KBM-7 (cell line): ENCODE measurements at places on chromosomes 1 and 21.

GRCh38 chr1:32215629-32216480 lies 6.3 kb downstream of the TMEM234 start:
- peak; percentile 79 for DNase-seq

- no peak for DNase-seq
Measured at GRCh38 chr1:3819771-3820200, 23.5 kb upstream of the LRRC47 start.

GRCh38 chr21:34810786-34811185 lies 142.0 kb downstream of the CLIC6 start:
- DNase-seq: no peak

GRCh38 chr1:117895482-117896114 lies 33.8 kb downstream of the GDAP2 start:
- peak; percentile 68 for DNase-seq

DNA sequence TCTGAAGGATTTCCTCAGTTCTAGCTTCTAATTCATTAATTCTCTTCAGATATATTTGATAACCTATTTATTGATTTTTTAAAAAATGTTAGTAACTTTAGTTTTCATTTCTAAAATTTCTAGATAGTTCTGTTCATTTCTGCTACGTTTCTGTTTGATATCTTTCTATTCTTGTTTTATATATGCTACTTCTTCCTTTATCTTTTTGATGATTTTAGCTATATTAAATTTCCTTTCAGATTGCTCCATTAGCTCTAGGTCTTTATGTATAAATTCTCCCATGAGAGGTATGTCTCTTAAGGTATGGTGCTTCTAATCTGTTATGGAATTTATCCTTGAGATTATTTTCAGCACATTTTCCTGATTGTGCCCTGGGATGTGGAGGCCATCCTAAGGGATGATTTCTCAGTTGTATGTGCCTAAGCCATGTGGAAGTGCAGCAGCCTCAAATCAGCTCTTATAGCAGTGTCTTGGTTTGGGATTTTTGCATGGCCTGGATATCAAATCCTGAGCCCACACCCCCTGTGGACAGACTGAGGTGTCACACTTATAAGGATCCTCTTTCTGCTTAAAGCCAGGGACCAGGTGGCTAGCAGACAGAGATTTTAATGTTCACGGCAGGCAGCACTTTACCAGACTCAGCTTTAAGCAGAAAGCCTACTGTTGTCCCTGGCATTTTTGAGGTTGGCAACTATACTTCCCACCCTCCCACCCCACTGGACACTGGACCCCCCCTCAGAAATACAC lies 6.2 kb upstream of the KCNQ4 start:
- no peak for DNase-seq

- DNase-seq: peak; percentile 26
Measured at GRCh38 chr1:84156210-84156621, 12.1 kb downstream of the PRKACB start.

DNA sequence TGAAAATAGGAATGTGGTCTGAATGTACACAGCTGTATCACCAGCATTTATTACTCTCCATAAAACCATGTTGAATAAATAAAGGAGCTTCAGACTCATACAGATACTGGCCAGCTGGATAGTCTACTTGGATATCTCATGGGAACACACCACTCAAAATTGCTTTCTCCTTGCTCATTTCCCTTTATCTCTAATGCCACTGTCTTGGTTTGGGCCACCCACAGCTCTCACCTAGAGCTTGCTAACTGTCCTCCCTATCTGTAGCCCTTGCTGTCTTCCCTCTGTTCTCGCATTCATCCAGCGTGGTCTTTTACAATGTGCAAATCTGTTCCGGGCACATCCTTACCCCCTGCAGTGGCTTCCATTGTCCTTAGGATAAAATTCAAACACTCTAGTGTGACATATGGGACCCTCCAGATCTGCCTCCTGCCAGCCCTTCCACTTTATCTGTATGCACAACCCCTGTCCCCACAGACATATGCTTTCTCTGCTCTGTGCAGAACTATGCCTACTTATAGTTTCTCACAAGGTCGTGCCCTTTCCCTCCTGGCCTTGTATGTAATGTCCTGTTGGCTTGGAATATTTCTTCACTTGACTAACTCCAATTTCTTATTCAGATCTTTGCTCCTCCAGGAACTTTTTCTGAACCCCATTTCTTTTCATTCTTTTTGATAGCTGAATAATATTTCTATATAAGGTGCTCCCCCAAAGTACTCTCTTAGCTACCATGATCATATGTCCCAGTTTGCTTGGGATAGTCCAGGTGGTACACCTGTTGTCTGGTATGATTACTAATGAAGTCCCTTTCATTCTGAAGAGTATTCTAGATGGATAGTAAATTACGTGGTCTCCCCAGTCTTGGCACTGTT lies 2.9 kb downstream of the FLVCR1 start:
- DNase-seq: peak; percentile 7

DNA sequence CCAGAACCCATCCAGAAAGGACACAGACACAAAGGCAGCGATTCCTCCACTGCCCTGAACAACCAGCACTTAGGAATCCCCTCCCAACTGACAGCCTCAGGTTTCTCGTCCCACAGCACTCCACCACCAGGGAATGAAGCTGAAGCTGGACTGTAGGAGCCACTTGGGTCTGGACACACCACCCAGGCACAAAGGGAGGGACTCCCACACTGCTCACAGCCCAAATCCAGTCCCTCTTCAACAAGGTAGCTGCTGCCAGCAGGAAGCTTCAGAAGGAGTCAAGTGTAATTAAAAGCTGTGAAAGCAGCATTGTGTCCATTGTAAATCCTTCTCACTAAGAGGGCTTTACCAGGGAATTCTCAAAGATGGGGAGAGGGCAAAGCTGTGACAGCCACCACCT lies 29.0 kb downstream of the LMX1A start:
- no peak for DNase-seq

DNA sequence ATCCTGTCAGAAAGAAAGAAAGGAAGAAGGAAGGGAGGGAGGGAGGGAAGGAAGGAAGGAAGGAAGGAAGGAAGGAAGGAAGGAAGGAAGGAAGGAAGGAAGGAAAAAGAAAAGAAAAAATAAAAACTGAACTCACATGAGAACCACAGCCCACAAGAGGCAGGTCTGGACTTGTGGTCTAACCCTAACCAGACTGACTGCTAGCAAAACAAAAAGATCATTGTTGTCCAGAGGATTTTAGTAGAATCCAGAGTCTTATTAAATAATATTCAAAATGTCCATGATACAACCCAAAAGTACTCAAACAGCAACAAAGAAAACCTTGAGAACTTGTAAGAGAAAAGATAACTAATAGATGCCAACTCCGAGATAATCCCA lies 4.7 kb upstream of the ITGB2 start:
- DNase-seq: no peak

- DNase-seq: peak; percentile 74
Measured at GRCh38 chr1:175072099-175072951, 4.7 kb downstream of the TNN start.

DNA sequence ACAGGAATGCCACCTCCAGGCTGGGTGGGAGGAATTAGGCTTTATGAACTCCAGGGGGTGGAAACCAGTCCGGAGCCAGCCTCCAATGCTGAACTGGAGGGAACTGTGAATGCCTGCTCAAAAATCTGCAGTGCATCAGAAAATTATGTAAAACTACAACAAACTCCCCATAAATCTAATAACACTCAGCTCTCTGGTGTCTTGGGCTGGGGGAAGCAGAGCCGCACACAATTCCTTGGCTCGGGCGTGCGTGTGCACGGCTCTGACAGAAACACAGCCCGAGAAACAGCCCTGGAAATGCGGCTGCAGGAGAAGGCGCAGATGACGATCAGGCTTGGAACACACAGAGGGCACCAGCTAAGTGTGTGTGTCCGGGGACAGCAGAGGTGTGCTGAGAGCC lies 127.6 kb upstream of the VAMP3 start:
- no peak for DNase-seq

DNA sequence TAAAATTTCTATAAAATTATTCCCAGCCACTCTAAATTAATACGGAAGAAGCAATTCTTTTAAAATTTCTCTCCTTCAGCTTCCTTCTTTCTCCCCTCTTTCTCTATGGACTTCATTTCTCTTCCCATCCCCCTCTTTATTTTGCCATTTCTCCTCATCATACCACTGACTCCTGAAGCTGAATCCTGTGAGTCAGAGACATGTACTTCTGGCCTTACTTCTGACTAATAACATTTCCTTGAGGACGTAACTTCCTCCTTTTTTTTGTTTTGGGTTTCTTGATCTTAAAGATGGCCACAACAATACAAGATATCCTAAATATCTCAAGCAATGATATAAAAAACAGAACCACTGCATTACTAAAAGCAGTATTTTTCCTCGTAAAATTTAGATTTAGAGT lies 63.6 kb upstream of the DENND1B start:
- peak; percentile 49 for DNase-seq

DNA sequence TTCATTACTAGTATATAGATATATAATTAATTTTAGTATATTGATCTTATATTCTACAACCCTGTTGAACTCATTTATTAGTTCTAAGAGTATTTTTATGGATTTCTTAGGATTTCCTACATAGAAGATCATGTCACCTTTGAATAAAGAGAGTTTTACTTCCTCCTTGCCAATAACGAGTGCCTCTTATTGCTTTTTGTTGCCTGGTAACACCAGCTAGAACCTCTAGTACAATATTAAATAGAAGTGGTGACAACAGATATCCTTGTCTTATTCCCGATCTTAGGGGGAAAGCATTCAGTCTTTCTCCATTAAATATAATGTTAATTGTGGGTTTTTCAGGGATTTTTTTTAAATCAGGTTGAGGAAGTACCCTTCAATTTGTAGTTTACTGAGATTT lies 40.8 kb downstream of the WNT2B start:
- no peak for DNase-seq

DNA sequence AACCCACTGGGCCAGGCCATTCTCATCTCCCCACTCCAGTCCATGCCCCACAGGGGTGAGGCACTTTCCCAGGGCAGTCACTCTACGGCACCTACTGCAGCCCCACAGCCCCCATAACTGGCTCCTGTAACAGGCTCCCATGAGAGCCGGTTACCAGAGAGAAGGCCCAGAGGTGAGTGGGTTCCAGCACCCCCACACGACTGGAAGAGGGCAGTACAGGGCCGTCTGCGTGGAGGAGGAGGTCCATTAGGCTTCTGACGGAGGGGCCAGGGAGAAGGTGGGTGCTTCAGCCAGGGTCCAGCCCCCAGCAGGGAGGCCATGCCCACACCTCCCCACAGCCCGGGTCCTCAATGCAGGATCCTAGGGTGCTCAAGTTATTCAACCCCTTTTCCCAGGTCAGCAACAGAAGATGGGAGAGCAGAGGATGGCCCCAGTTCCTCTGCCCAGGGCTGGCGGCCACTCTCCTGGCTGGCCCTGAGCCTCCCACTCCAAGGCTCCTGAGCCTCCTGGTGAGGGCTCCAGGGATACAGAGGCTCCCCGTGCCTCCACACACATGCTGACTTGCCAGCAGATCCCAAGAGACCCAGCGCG lies 1.6 kb downstream of the ACAP3 start:
- no peak for DNase-seq

DNA sequence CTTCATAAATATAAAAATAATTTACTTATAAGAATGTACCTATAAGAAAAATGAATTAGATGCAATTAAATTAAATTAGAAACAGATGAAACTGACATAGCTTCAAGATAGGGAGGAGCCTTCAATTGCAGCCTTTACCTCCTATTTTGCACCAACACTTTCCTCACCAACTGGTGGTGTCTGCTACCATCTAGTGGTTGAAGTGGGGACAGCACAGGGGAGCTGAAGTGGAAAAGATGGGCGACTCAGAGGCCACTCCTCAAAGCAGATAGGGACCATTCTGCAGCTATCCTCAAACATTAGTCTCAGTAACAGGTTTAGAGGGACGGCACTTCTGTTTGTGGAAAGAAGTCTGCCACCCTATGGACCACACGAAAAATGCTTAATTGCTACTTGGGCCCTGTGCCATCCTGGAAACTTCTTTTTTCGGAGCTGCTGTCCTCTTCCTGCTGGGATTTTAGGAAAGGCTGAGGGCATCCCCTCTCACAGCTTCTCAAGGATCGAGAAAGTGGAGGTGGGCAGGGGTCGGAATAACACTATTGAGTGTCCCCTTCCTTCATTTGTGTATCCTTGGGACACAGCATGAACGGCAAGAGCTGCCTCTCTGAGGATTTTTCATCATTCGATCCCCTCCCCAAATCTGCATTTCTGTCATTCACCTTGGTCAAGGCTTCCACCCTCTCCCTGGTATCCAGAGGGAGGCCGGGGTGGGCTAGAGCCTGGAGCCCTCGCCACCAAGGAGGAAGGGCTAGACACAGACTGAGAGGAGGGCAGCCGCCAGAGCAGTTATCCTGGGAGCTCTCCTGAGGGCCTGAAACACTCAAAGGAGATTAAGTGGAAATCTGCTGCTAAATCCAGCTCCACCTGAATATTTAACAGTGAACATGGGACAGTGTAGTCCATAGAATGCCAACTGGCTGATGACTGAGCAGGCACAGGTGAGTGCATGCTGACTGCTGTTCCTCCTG lies 9.6 kb downstream of the PROK1 start:
- DNase-seq: peak; percentile 90
